ENCODE measurements at places on chromosomes 4 and X. TPM values are rescaled to one million over a fixed set of nuclear protein-coding genes. Genes with fewer than 3 reads are reported as not detected.

MAGED4 gene
- 7.2 TPM for total RNA-seq

POLN gene
- total RNA-seq, result 0.72 TPM

HMGN5 gene
- total RNA-seq, result 2.7 TPM

H2BW2 gene
- not detected for total RNA-seq

NSG1 gene
- total RNA-seq, result 0.86 TPM

CPLX1 gene
- total RNA-seq, result 0.55 TPM

NEXMIF gene
- 0.23 TPM for total RNA-seq

Data from A549 treated with DMSO at 1 μM for 4 hours (cell line).